Breast epithelium (tissue), 4 donors: ENCODE measurements at places on chromosomes 4 and X. TPM values are rescaled to one million over a fixed set of nuclear protein-coding genes. Genes with fewer than 3 reads are reported as not detected.

HAND2 gene
- total RNA-seq = 12.8 TPM

DNA sequence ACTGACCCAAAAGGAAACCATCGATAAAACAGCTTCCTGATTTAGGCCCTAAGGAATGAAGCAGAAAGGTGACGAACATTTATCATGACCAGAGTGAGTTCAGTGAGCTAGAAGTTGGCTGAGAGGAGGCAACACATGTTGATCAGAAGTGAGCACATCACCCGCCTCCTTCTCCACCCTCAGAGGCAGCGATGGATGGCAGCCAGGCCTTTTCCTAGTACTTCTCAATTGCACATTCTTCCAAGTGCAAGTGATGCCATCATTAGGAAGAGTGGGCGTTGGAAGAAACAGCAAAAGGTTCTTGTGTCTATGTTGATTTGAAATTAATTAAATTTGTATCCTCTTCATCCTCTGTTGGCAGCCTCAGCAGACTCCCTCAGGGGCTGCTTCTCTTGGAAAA is 51.7 kb downstream of the TMEM154 start:
- H3K27ac ChIP-seq = peak overlapping the region; percentile 82
- H3K27me3 ChIP-seq = no peaks in the 10 kb centered on the region
- H3K36me3 ChIP-seq = no peaks in the 10 kb centered on the region

GRCh38 chrX:93422693-93423092 is 250.7 kb downstream of the NAP1L3 start:
- H3K4me3 ChIP-seq = no peak overlapping the region
- peaks cover 30% of the 10 kb centered on the region for H3K27me3 ChIP-seq
- no peaks in the 10 kb centered on the region for H3K36me3 ChIP-seq
- no peak overlapping the region for H3K27ac ChIP-seq
- no peaks in the 10 kb centered on the region for H3K4me1 ChIP-seq

- H3K36me3 ChIP-seq = no peaks in the 10 kb centered on the region
- H3K27ac ChIP-seq = no peak overlapping the region
- H3K4me1 ChIP-seq = no peaks in the 10 kb centered on the region
- DNase-seq = no peak
Measured at GRCh38 chr4:134691915-134692314, 490.3 kb upstream of the PABPC4L start.

GRCh38 chrX:45745479-45745878 is 544.8 kb upstream of the DIPK2B start:
- no peak for DNase-seq
- no peaks in the 10 kb centered on the region for H3K4me1 ChIP-seq
- H3K36me3 ChIP-seq = no peaks in the 10 kb centered on the region
- H3K4me3 ChIP-seq = no peak overlapping the region
- H3K27ac ChIP-seq = no peak overlapping the region
- no peaks in the 10 kb centered on the region for H3K27me3 ChIP-seq
